Stimulated activated CD4-positive, alpha-beta T cell treated with anti-CD3 and anti-CD28 coated beads, TNF-alpha, amount 100 ng/mL, for 1 hour (primary cell): ENCODE measurements at places on chromosomes 7 and 10.

DNA sequence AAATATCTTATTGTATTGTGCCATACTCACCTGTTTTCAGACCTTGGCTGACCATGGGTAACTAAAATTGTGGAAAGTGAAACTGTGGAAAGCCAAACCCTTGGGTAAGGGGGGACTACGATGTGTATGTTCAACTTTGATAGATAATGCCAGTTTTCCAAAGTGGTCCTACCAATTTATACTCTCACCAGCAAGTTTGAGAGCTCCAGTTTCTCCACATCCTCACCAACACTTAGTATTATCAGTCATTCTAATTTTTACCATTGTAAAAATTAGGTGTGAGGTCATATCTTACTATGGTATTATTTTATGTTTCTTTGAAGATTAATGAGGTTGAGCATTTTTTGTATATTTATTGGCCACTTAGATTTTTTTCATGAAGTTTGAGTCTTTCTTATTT lies 346.9 kb upstream of the PODXL start:
- DNase-seq, result no peak

DNA sequence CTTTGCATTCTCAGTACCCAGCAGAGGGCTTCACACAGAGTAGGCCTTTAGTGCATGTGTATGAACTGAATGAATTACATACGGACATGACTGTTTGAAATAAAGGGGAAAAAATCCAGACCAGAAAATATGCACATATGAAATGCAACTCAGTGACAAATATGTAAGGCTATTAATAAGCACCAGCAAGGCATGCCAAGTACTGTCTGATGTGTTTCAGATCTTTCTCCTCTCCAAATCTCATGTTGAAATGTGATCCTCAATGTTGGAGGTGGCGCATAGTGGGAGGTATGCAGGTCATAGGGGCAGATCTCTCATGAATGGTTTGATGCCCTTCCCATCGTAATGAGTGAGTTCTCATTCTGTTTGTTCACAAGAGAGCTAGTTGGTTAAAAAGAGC lies 87.3 kb upstream of the TOMM7 start:
- no peak for DNase-seq

DNA sequence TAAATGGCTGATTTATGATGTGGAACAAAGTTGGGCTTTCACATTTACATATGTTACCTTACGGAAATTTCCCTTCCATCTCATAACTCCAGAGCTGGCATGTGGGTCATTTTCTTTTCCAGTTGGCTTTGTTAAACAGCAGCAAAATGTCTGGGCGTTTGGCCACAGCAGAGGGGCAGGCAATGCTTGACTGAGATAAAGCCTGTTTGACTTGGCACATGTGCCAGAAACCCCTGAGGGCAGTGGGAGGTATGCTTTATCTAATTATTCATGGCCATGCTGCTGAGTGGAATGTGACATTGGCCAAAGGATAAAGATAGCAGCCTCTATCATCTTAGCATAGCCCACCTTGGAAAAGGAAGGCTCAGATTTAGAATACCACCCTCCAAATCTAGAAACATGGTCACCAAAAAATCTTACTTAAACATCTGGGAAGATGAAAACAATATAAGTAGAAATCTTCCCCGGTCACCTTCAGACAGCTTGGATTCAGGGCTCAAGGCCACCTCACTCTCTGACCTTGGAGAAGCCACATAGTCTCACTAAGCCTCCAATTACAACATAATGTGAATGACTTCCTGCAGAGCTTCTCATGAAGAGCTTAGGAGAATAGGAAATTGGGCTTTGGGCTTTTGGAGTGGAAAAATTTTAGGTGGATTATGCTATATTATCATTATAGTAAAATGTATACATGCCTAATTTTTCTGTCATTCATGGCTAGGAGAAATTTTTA lies 101.5 kb downstream of the GRM3 start:
- DNase-seq, result no peak

- DNase-seq, result no peak
Observed at GRCh38 chr10:69696073-69696731, 66.2 kb downstream of the FAM241B start.

- no peak for DNase-seq
Observed at GRCh38 chr10:18735711-18736110, 76.5 kb downstream of the ARL5B start.
